Large intestine (tissue), 12 donors: ENCODE measurements at places on chromosomes 7 and 10.

GRCh38 chr7:121960678-121961077, 87.7 kb downstream of the PTPRZ1 start:
- DNase-seq = no peak

DNA sequence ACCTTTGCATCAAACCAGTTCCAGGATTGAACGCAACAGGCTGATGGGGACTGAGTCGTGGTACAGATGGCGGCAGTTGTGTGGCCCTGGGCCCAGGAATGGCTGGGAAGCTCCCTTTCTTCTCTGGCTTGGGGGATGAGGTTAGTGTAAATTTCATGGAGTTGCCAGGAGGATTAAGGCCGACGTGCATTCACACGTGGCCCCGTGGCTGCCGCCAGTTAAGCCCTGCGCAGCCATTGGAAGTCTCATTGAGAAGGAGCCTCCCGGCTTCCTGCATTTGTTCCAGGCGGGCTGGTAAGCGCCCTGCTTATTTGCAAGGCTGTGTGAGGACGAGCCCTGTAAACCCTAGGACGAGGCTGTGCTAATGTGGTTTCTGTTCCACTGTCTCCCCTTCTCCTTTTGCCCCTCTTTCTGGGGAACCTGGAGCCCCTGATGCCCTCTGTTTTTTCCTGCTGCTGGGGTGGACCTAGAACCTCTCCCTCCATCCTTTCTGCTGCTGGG, 174.7 kb upstream of the TNRC18 start:
- DNase-seq = no peak

GRCh38 chr7:32762925-32763293, 128.7 kb downstream of the KBTBD2 start:
- DNase-seq = no peak

- DNase-seq = no peak
Measured at GRCh38 chr7:81094952-81095351, 176.1 kb upstream of the SEMA3C start.

DNA sequence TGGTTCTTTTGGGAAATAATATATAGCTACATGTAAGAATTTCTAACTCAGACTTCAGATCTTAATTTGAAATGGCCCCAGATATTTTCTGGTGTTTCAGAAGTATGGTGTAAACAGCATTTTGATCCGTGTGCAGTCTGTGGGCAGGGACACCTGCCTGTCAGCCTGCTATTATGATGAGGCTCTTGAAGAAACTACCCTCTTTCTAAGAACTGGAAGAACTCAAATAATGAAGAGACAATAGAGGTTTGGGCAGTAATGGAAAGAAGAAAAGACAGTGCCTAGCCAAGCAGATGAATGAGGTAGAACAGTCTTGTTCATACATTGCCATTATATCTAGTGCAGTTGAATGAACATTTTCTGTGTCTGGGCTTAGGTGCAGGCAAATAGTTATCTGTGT, 256.6 kb downstream of the ARHGAP21 start:
- peak; percentile 66 for DNase-seq

DNA sequence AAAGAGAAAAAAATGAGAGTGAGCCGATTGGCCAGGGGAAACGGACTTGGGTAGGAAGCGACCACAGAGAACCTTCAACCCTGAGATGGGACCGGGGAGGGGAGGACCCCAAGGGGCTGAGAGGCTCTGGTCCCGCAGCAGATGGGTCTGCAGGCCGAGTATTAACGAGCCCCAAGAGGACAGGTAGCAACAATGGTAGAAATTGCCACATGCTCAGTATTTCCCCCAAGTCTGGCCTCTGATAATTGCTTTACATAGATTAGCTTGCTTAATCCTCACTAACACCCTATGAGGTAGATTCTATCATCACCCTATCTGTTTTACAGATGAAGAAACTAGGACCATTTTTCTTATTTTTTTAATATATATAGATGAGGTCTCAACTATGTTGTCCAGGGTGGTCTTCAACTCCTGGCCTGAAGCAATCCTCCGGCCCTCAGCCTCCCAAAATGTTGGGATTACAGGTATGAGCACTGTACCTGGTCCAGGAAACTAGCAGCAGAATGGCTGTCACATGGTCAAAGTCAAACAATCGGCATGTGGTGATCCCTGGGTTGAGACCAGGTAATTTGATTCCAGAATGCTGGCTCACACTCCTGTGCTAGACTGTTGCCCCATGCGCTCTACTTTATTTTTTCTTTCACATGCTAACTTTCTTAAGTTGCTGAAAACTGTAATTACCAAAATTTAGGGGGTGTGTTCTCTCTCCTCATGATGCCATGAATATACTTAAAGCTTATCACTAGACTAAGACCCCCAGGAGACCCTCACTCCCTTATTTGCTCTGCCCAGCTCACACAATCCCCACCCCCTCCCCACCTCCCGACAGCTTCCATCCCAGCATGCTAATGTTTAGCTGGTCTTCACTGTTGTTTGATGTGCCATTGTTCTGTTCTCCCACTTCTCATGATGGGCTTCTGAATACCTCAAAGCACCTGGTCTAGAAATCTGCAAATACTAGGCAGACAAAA, 67.9 kb upstream of the AFAP1L2 start:
- peak; percentile 63 for DNase-seq

DNA sequence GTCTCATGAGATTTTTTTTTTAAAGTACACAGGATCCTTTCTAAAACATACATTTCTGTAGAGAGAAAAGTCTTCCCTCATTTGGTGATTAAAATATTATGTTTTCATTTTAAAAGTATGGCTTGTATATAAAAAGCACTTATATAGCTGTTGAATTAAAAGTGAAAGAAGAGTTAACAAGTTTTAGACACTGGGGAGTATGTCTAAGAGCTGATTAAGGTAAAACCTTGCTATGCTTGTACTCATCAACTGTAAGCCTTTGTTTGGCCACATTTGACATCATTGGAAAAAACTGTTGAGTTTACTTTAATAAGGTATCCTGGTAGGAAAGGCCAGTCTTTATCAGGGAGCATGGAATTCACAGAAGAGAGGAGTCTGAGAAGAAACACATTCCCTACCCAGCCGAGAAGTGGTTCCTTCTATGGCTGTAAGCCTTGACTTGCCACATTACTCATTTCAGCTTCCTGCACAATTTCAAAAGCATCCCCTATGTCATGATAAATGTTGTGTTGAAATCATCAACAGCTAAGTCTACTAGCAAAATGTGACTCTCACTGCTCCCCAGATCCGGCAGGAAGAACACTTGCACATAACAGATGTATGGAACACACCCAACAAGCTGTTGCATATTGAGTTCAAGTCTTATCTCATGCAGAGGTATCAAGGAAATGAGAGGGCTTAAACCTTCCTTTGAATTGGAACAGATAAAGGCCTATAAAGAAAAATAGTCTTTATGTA, 171.8 kb upstream of the CDK1 start:
- peak; percentile 22 for DNase-seq

DNA sequence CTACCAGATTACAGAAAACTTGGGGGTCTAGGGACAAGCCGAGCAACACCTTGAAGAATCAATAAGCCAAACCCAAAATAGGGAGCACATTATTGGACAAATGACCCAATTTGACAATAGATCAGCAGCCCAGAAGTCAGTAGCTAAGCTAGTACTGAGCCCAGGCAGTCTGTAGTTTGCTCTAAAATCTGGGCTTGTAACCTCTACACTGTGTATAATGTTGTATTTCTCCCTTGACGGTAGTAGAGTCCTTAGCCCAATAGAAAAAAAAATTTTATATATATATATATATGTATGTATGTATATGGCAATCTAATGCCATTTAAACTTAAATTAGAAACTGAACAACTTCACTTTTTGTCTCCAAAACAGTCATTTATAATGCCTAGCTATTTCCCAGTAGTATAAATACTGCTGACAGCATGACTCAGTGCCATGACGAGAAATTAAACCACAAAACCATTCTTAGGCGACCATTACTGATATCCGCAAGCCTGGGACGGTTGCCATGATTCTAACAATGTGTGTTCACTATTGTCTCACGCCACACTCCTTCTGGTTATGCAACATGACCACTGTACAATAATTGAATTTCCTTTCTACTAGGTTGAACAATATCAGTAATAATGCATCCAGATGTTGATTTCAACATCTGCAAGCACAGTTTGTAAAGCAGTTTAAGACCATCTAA, 110.5 kb downstream of the IPMK start:
- DNase-seq = no peak

GRCh38 chr10:16742165-16742960, 74.9 kb downstream of the RSU1 start:
- DNase-seq = no peak

DNA sequence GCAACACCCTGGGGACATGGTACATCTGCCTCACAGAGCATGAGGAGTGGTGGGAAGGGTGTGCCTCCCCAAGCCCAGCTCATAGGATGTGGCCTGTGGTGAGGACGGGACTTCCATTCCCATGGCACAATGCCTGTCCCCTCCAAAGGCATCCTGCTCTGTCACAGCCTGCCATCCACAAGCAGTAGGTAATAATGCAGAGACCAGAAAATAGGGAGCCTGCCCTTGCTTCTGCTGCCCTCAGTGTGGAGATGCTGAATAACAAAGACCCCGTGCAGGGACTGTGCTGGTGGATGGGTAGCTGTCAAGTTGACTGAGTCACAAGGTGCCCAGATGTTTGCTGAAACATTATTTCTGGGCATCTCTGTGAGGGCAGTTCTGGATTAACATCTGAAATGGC, 199.9 kb upstream of the GRB10 start:
- no peak for DNase-seq

- no peak for DNase-seq
Measured at GRCh38 chr10:27714349-27714748, 31.3 kb downstream of the MKX start.

GRCh38 chr10:69261184-69261583, 17.1 kb upstream of the HK1 start:
- DNase-seq = no peak

GRCh38 chr10:27889518-27889917, 109.4 kb downstream of the ODAD2 start:
- no peak for DNase-seq

- no peak for DNase-seq
Measured at GRCh38 chr7:32068411-32069101, 1.7 kb downstream of the PDE1C start.

GRCh38 chr10:85832988-85833387, 533.6 kb downstream of the GRID1 start:
- no peak for DNase-seq

- no peak for DNase-seq
Measured at GRCh38 chr7:129298268-129298893, 73.6 kb downstream of the AHCYL2 start.

DNA sequence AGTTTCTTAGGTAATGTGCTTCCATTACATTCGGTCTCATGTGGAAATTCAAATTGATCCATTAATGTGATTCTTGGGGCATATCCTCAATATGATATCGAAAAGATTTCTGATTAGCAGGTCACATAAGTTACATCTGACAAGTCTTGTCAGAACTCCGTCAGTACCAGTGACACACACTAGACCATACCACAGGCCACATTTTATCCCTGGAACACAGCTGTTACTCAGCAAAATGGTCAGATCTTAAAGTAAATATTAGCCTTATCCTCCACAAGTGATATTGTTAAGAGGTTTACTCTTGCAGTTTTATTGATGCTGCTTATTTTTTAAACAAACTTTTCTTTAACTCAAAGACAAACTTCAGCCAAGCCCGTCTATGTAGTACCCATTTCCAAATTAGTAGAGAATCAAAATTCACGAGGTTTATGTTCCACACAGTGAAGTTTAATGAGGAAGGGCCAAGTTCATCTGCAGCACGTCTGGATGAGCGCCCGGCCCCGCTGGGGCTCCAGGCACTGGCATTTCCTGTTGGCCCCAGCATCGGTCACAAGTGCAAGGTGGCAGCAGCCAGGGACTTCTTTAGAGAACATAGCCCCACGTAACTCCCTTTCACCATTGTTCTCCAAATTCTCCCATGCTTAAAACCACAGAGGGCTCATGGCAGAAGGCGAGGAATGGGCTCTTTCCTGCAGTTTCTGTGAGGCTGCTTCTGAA, 132.2 kb downstream of the VIPR2 start:
- DNase-seq = peak; percentile 62

GRCh38 chr10:124983321-124983720, 41.4 kb downstream of the ZRANB1 start:
- no peak for DNase-seq

GRCh38 chr7:14894826-14895225, 7.7 kb downstream of the DGKB start:
- DNase-seq = no peak

GRCh38 chr7:70028620-70029019, 430.3 kb downstream of the AUTS2 start:
- no peak for DNase-seq

GRCh38 chr7:2381227-2381626, 22.2 kb upstream of the CHST12 start:
- DNase-seq = no peak

DNA sequence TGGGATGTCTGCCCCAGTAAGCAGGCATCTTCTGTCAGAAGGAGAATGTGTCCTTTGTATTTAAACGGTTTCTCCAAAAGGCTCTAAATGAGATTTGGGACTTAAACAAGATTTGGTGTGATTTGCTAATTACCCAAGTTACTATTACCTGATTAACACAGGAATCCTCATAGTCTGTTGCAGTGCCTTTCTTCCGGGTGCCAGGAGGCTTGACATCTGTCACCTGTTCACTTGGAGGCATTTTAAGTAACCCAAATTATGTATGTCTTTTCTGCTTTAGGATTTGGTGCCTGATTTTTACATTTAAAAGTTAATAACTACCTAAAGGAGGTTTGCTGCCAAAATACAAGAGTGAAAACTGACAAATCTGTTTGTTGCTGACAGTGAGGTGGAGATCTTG, 587.9 kb upstream of the GALNT17 start:
- no peak for DNase-seq

- no peak for DNase-seq
Measured at GRCh38 chr7:158742065-158742821, 37.6 kb upstream of the NCAPG2 start.

DNA sequence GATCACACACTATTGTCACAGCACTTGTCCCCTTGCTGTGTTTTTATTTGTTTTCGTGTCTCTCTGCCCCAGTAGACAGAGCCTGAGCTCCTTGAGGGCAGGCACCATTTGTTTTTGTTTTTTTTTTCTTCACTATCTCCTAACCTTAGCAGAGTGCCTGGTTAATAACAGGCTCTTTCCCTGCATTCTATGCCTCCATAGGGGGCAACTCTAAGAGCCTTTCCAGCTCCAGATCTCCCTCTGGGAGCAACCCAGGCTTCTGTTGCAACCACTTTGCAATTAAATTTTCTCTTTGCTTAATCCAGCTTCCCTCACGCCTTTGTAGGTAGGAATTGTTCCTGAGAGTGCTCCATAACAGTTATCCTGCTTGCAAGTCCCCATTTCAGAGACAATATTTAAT, 148.4 kb downstream of the PLXDC2 start:
- no peak for DNase-seq
